ENCODE measurements at places on chromosomes 12 and 14.
A peak's percentile ranks its signal among the peaks of the same experiment; 100 is the strongest.

DNA sequence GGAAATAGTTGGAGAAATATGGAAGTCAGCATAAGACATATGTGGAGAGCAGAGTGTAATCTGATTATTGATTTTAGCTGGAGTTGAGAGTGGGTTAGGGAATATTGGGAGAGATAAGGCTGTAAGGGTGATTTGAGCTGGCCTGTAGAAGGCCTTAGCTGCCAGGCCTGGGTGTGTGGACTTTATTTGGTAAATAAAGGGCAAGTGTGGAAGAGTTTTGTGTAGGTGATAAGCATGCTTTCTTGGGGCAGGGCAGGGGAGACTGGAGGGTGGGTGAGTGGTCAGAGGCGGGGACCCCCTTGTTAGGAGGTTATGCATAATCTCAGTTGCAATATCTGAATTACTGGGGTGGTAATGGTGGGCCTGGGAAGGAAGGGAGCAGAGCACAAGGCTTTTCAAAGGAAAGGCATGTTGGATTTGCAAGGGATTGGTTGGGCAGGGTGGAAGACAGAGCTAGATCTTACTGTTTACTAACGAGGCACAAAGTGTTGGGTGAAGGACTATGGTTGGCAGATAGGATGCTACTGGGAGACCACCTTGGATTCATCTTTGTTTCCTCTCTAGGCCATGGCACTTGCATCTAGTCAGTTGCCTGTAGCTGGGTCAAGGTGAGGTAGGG lies 5.5 kb downstream of the KHNYN start:
- DNase-seq, result no peak

- no peak for DNase-seq
Observed at GRCh38 chr14:101007004-101007614, 103.6 kb upstream of the RTL1 start.

- DNase-seq, result no peak
Observed at GRCh38 chr12:27818401-27818918, 38.4 kb upstream of the MANSC4 start.

- DNase-seq, result peak; percentile 69
Observed at GRCh38 chr14:56808383-56809269, 1.7 kb downstream of the OTX2 start.

- DNase-seq, result no peak
Observed at GRCh38 chr12:113658006-113658655, 186.5 kb upstream of the LHX5 start.

DNA sequence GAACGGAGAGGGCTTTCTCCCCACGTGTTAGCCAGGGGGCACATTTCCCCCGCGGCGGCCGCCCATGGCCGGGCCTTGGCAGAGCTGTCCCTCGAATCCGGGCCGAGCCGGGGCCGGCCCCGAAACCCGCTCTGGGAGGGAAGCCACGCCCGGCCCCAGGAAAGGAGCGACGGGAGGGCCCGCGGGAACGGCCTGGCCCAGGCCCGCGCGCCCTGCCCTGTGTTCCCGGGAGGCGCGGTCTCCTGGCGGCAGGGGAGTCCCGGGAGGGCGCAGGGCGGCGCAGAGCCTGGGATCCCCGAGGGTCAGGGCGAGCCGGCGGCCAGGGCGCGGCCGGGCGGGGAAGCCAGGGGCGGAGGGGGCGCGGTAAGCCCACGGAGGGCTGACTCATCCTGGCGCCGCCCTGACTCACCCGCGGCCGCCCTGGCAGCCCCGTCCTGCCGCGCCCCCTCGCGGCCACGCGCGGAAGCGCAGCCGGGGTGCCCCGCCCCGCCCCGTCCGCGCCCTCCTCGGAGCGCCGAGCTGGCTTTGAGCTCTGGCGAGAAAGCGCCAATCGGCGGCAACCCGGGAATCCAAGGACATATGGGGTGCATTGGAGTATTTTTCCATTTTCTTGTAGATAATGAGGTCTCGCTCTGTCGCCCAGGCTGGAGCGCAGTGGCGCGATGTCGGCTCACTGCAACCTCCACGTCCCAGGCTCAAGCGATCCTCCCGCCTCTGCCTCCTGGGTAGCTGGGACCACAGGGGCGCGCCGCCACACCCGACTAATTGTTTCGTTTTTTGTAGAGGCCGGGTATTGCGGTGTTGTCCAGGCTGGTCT lies 31.8 kb upstream of the PLEKHG6 start:
- peak; percentile 85 for DNase-seq

DNA sequence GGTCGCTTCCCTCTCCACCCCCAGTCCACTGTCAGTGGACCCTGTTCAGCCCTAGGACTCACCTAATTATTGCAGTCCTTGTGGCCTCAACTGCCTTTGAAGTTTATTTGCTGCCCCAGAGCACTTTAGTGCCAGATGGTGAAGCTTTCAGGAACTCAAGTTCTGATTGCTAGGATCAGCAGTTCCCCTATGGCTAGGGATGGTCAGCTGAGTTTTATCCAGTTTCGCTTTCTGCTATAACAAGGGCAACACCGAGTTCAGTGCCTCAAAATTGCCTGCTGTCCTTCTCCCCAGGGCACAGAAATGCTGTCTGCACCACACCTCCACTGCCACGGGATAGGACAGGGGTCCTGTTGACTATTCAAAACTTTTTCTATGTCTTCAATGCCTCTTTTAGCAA lies 295.0 kb downstream of the GPHN start:
- DNase-seq, result no peak

- no peak for DNase-seq
Observed at GRCh38 chr12:10397296-10397695, 7.5 kb upstream of the KLRK1 start.

GRCh38 chr14:57390806-57391516 lies 575 bp downstream of the NAA30 start:
- DNase-seq, result peak; percentile 64

- no peak for DNase-seq
Observed at GRCh38 chr14:77238356-77238755, 32.6 kb downstream of the NGB start.

GRCh38 chr14:48726080-48726642 lies 860.0 kb downstream of the RPS29 start:
- no peak for DNase-seq

DNA sequence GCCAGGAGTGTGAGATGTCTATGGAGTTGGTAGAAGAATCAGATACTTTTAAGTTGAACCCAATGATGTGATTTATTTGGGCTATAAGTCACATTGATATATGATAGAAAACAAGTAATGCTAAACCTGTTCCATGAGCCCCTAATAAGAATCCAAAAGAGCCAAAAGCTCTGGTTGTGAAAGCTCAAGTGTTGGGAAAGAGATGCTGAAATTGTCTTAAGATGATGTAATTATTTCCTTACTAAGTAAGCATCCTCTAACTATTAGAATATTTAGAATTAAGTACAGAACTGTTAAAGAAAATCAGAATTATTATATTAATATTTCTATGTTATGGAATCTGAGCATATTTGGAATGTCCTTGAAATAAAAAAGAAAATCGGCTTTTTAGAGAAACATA lies 17.6 kb upstream of the SLC2A13 start:
- no peak for DNase-seq

DNA sequence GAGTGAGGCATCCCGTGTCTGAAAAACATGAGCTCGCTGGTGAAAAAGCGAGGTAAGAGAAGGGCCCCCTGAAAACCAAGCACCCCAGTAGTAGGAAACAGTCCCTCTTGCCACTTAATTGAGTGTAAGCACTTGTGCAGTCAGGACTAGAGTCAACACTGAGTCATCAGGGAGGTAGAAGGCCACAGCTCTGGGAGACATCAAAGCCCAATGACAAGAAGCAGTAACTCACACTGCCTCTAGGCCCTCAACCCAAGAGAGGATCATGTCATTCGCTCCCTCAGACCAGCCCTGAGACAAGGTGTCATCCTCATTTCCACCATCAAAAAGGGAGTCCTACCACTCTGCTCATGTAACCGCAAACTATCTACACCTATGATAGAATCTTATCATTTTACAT lies 17.8 kb downstream of the POMT2 start:
- DNase-seq, result no peak

DNA sequence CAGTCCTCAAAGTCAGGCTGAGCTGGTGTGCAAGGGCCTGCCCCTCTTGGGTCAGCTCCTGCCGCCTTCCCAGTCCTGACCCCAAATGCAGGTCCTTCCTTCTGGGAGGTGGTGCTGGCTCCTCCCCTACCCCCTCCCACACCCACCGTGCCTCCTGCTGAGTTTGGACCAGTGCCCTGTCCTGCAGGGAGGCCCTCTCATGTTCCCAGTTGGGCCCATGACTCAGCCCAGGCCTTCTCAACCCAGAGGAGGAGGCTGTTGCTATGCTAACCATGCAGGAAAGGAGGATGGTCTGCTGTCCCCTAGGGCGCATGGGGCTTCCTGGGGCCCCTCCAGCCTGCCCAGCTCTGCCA lies 4.4 kb downstream of the ZBTB42 start:
- no peak for DNase-seq

- no peak for DNase-seq
Observed at GRCh38 chr14:24246765-24247212, 4.4 kb upstream of the TINF2 start.

GRCh38 chr12:71441836-71442566 lies 2.4 kb downstream of the LGR5 start:
- DNase-seq, result no peak

GRCh38 chr12:31773867-31774266 lies 45.0 kb upstream of the AMN1 start:
- DNase-seq, result no peak

DNA sequence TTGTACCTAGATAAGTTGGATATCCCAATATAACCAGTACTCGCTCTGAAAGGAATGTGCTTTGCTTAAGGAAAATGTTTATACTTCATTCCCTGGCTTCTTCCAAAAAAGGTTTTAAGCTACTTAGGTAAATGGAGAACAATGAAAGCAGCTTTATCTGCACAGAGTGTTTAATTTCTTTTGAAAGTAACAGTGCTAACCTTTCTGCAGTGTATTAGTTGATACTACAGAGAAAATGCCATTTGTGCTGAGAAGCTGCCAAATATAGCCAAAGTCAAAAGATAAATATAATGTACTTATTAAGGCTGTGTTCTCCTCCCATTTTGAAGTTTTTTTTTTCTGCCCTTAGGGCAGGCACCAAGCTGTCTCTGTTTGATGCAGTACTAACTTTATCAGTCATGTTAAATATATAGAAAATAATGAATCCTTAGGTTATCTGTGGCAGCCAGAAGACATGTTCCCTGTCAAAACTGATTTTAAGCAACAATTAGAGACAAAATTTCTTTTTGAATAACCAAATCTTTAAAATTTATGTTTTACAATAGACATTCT lies 145.4 kb upstream of the KITLG start:
- DNase-seq, result no peak

DNA sequence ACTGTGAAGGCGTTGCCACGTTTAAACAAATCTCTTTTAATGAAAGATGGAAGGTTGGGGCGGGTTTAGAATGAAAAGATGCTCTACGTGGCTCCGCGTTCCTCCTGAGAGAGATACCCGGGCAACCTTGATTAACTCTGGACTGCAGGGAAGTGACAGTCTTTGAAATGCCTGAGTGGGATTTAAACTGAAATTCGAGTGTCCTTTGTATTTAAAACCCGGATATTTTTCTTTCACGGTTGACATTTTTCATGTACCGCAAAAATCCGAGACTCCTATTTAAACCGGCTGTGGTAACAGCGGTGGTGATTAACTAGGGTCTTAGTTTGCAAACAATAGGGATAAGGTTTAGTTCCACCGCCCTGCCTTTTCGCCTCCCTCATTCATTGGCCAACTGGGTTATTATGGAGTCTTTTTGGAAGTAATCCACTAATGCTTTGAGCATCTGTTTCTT lies 707 bp downstream of the G2E3 start:
- peak; percentile 34 for DNase-seq

DNA sequence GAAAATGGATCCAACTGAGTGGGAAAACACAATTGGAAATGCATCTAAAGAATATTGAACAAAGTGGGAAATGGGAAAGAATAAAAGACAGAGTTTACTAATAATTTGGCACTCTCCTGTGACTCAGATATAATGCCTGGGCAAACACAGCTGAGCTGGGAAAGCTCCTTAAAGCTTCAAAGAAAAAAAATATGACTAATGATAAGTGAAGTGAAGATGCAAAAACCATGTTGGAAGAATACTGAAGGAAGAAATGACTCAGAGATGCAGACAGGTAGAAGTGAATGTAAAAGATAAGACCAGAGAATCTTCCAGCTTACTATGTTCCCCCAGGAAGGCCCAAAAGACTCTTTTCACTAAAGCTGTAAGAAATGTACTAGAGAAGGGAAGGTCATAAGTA lies 62.4 kb upstream of the FOXG1 start:
- no peak for DNase-seq

- peak; percentile 91 for DNase-seq
Observed at GRCh38 chr12:113154351-113154973, 4.9 kb downstream of the CFAP73 start.

DNA sequence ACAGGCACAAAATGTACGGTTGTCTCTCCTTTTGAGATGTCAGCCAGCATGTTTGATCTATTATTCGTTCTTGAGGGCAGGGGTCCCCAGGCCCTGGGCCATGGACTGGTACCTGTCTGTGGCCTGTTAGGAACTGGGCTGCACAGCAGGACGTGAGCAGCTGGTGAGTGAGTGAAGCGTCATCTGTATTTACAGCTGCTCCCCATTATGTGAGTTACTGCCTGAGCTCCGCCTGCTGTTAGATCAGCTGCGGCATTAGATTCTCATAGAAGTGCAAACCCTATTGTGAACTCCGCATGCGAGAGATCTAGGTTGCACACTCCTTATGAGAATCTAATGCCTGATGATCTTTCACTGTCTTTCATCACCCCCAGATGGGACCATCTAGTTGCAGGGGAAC lies 41.4 kb upstream of the SCN8A start:
- no peak for DNase-seq

GRCh38 chr14:74636424-74637177 lies 24.6 kb upstream of the LTBP2 start:
- DNase-seq, result no peak

- no peak for DNase-seq
Observed at GRCh38 chr12:91937706-91938105, 207.9 kb downstream of the BTG1 start.

GRCh38 chr12:113051759-113052158 lies 4.8 kb upstream of the DTX1 start:
- no peak for DNase-seq

GRCh38 chr12:131030472-131031328 lies 77.0 kb downstream of the ADGRD1 start:
- DNase-seq, result no peak

- DNase-seq, result no peak
Observed at GRCh38 chr12:93848523-93849101, 171.4 kb downstream of the CRADD start.

DNA sequence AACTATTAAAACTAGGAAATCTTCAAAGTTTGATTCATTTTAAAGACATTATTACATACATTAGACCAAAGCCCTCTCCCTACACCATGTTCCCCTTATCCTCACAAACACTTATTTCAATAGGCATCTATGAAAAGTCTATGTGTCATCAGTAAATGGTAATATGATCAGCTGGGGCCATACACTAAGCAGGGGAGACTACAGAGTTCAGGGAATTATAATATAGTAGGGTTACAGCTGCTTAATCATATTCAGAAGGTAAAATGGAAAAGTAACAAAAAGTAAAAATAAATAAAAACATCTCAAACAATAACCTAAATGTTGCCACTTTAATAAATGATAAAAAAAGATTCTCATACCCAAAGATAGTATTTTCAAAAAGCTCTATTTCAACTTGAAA lies 29.1 kb downstream of the PAWR start:
- no peak for DNase-seq

Data from GM23338 (cell line).